ENCODE measurements at places on chromosomes 2 and 18. TPM values are rescaled to one million over a fixed set of nuclear protein-coding genes. Genes with fewer than 3 reads are reported as not detected.

GRCh38 chr2:100422320-100423055 is 5.0 kb upstream of the CHST10 start:
- no peak overlapping the region for H3K4me3 ChIP-seq
- peaks cover 7% of the 10 kb centered on the region for H3K4me1 ChIP-seq
- no peak overlapping the region for H3K27ac ChIP-seq
- H3K27me3 ChIP-seq: peaks cover 13% of the 10 kb centered on the region
- no peaks in the 10 kb centered on the region for H3K36me3 ChIP-seq

- no peak overlapping the region for H3K4me3 ChIP-seq
- H3K27ac ChIP-seq: no peak overlapping the region
- no peak for DNase-seq
- no peaks in the 10 kb centered on the region for H3K36me3 ChIP-seq
These were observed 23.7 kb downstream of the CCDC88A start for GRCh38 chr2:55395724-55396605.

- peak overlapping the region; percentile 93 for H3K4me3 ChIP-seq
- H3K4me1 ChIP-seq: peaks cover 17% of the 10 kb centered on the region
- peaks cover 19% of the 10 kb centered on the region for H3K36me3 ChIP-seq
- H3K27ac ChIP-seq: peak overlapping the region; percentile 99
- DNase-seq: no peak
These were observed 518 bp upstream of the NFU1 start for GRCh38 chr2:69437751-69438154.

- no peak for DNase-seq
- no peaks in the 10 kb centered on the region for H3K4me1 ChIP-seq
- no peak overlapping the region for H3K4me3 ChIP-seq
- no peak overlapping the region for H3K27ac ChIP-seq
- peaks cover 12% of the 10 kb centered on the region for H3K27me3 ChIP-seq
These were observed 48.4 kb upstream of the RMP24 start for GRCh38 chr18:35923939-35924684.

- no peak for DNase-seq
- no peak overlapping the region for H3K4me3 ChIP-seq
- H3K4me1 ChIP-seq: no peaks in the 10 kb centered on the region
These were observed 61.2 kb downstream of the RALBP1 start for GRCh38 chr18:9536354-9537152.

GRCh38 chr2:65227020-65227455 is 593 bp upstream of the ACTR2 start:
- H3K27ac ChIP-seq: peak overlapping the region; percentile 99
- H3K36me3 ChIP-seq: peaks cover 11% of the 10 kb centered on the region
- peaks cover 30% of the 10 kb centered on the region for H3K4me1 ChIP-seq
- peak overlapping the region; percentile 97 for H3K4me3 ChIP-seq

DNA sequence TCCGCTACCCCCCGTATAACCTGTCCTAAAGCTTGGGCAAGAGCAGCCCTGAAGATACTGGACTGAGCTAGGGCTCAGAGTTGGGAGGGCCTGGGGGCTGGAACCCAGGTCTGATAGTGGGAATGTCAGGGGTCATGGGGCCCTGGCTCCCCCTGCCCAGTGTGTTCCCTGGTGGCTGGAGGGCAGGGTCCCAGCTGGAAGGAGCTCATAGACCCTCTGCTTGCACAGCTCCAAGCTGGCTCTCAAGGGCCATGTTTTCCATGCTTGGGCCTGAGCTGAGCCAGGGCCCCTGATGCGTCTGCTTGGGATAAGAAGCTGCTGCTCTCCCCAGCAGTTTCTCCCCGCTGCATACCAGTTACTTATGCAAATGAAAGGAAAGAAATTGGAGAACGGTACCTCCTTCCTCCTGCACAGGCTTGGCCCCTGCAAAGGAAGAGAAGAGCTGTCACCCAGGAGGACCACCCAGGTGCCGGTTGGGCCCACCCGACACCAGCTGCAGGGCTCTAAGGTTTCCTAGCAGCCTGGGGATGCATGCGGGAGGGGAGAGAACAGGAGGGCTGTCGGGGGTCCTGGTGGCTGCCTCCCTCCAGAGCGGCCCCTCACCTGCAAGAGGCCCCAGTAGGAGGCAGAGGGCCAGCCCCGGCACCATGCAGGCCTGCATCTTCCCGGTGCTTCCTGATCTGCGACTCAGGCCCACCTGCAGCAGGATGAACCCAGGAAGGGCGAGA is 628 bp downstream of the OTOS start:
- no peak overlapping the region for H3K4me3 ChIP-seq
- H3K27ac ChIP-seq: no peak overlapping the region
- H3K27me3 ChIP-seq: peaks cover 9% of the 10 kb centered on the region
- no peaks in the 10 kb centered on the region for H3K36me3 ChIP-seq
- DNase-seq: no peak

DNA sequence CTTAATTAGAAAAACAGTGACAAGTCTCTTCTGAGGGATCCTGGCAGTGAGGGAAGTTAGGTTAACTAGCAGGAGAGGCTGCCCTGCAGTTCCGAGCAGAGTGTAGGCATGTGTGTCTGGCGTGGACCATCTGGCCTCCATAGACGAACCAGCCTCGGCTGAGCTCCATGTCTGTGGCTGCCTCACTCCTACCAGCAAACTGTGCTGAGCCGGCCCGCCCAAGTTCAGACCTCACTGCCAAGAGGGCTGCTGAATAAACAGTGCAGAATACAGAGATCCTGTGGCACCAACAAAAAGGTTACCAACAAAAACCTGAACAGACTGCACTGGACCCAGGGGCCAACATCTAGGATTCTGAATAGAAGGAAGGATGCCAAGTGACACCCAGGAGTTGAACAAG is 27.3 kb downstream of the INO80C start:
- H3K4me3 ChIP-seq: no peak overlapping the region
- no peak for DNase-seq
- H3K27ac ChIP-seq: no peak overlapping the region
- peaks cover 19% of the 10 kb centered on the region for H3K36me3 ChIP-seq

- no peaks in the 10 kb centered on the region for H3K36me3 ChIP-seq
- H3K4me1 ChIP-seq: no peaks in the 10 kb centered on the region
- H3K4me3 ChIP-seq: no peak overlapping the region
- H3K27ac ChIP-seq: no peak overlapping the region
- no peaks in the 10 kb centered on the region for H3K27me3 ChIP-seq
These were observed 181.2 kb upstream of the FSHR start for GRCh38 chr2:49335546-49335945.

DNA sequence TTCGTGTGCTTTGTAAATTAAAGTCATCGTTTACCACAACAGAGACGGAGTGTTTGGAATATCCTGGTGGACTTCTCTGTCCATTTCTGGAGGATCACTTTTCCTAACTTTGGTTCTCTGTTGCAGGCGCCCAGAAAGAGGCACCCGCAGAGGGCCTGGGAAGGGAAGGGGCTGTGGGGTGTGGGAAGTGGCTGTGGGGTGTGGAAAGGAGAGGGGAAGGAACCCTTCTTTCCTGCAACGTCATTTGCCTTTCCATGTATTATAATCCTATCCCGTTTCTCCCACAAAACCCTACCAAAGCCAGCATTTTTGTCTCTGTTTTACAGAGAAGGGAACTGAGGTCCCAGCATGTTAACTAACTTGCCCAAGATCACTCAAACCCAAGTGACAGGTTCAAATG is 210.0 kb downstream of the KLHL29 start:
- H3K4me1 ChIP-seq: no peaks in the 10 kb centered on the region
- H3K4me3 ChIP-seq: no peak overlapping the region
- H3K27ac ChIP-seq: no peak overlapping the region
- H3K36me3 ChIP-seq: no peaks in the 10 kb centered on the region
- no peaks in the 10 kb centered on the region for H3K27me3 ChIP-seq

DNA sequence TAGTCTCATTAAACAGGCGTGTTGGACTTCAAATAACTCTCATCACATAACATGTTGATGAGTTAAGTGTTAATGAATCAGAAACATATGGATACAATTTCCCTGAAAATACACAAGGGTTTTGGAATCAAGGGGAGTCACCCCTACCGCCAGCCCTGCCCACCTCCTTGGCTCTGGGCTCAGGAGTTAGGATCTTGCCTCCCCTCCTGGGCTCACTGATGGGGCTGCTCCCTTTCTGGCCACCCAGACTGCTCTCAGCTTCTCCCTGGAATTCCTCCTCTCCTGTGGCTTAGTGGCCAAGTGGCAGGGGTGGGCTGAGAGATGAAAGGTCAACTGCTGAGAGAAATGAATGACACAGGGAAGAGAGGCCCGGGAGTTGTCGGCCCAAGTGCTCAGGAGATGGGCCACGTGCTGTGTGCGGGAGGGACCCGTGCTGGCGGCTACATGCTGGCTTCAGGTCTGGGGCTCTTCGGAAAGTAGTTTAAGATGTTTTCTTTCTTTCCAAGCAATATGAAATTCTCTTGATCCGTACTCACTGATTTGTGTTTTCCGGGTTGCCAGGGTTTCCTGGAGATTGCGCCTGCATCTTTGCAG is 55.8 kb upstream of the TNP1 start:
- no peaks in the 10 kb centered on the region for H3K4me1 ChIP-seq
- no peaks in the 10 kb centered on the region for H3K36me3 ChIP-seq
- no peak overlapping the region for H3K4me3 ChIP-seq
- peaks cover 2% of the 10 kb centered on the region for H3K27me3 ChIP-seq
- no peak for DNase-seq

- H3K27me3 ChIP-seq: no peaks in the 10 kb centered on the region
- H3K4me1 ChIP-seq: peaks cover 18% of the 10 kb centered on the region
- no peak for DNase-seq
- peaks cover 13% of the 10 kb centered on the region for H3K36me3 ChIP-seq
- peak overlapping the region; percentile 73 for H3K27ac ChIP-seq
These were observed 107.1 kb downstream of the PLB1 start for GRCh38 chr2:28602751-28603639.

DNA sequence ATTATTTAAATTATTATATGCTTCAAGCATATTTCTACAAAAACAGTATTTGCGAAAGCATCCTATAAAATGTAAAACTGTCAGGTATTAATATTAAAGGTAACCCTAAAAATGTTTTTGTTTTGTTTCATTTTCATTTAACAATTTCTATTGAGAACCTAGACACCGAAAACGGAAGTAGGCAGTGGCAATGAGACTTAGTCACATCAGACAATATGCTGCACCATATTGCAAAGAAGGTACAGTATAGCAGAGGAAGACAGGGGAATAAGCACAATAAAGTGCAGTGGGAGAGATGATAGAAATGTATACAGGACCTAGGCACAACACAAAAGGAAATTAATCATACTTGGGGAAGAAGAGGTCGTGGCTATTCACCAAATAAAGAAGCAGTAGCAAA is 12.2 kb downstream of the SCN1A start:
- H3K36me3 ChIP-seq: no peaks in the 10 kb centered on the region
- no peak overlapping the region for H3K27ac ChIP-seq
- H3K27me3 ChIP-seq: no peaks in the 10 kb centered on the region
- no peak for DNase-seq
- no peak overlapping the region for H3K4me3 ChIP-seq
- H3K4me1 ChIP-seq: no peaks in the 10 kb centered on the region

DNA sequence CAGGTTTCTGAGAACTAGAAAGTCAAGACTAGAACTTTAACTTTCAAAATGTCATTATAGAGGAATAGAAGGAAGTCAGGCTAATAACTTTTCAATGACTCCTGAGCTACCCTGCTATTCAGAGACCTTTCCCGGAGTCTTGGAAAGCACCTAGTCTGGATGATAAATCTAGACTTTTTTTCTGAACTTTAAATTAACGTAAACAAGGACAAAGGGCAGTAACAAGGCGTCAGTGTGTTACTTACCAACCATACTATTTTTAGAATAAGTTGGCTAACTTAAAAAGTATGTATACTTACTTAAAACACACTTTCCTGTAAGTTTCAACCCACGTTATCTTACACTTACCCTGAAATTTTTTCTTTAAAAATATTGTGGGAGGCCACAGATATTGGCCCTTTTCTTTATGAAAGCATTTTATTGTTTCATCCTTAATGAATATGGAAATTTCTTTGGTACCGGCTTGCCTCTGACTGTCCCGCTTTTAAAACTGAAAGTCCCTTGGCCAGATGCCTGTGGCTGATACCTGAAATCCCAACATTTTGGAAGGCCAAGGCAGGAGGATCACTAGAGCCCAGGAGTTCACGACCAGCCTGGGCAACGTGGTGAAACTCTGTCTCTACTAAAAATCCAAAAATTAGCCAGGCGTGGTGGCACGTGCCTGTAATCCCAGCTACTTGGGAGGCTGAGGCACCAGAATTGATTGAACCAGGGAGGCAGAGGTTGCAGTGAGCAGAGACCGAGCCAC is 9.7 kb downstream of the PMAIP1 start:
- peak overlapping the region; percentile 31 for H3K27ac ChIP-seq
- H3K4me1 ChIP-seq: peaks cover 58% of the 10 kb centered on the region
- no peaks in the 10 kb centered on the region for H3K27me3 ChIP-seq

- H3K36me3 ChIP-seq: no peaks in the 10 kb centered on the region
- no peak overlapping the region for H3K27ac ChIP-seq
- no peak for DNase-seq
- peaks cover 5% of the 10 kb centered on the region for H3K27me3 ChIP-seq
- H3K4me1 ChIP-seq: peaks cover 22% of the 10 kb centered on the region
These were observed 106.9 kb downstream of the SP3 start for GRCh38 chr2:173858291-173858731.

- no peaks in the 10 kb centered on the region for H3K27me3 ChIP-seq
- no peak overlapping the region for H3K27ac ChIP-seq
- DNase-seq: no peak
- H3K4me1 ChIP-seq: no peaks in the 10 kb centered on the region
- H3K4me3 ChIP-seq: no peak overlapping the region
These were observed 34.8 kb upstream of the MYO3B start for GRCh38 chr2:170143045-170143717.

- no peaks in the 10 kb centered on the region for H3K4me1 ChIP-seq
- no peak overlapping the region for H3K4me3 ChIP-seq
These were observed 12.8 kb upstream of the FSHR start for GRCh38 chr2:49167131-49167530.

DNA sequence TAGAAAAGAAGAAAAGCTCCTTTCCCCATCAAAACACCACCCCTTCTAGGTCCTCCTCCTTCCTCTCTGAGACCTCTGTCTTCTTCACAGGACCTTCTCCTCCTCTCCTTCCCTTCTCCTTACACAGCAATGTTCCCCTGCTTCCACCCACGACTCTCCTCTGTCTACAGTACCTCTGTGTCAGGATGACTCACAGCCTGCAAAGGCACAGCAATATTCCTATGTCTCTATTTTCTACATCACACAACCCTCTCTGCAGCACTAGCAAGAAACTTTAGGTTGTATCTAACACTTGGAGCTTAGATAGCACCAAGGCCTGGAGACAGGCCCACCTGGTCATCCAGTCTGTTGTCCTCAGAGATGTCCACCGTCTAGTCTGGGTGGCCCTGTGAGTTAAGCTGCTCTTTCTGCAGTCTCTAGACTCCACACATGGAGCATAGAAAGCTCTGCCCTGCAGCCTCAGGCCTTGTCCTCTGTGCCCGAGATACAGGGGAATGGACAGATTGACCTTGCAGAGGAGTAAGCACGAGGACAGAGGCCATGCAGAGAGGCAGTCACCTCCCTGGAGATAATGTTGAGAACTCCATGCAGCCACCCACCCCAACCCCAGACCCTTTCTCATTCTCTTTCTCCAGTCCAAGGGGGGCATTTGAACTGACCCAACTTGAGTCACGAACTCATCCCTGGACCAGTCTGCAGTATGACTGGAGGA is 212.0 kb downstream of the TNS1 start:
- H3K27me3 ChIP-seq: no peaks in the 10 kb centered on the region
- no peaks in the 10 kb centered on the region for H3K36me3 ChIP-seq
- DNase-seq: no peak
- peak overlapping the region; percentile 38 for H3K27ac ChIP-seq

- DNase-seq: no peak
- no peak overlapping the region for H3K27ac ChIP-seq
- no peak overlapping the region for H3K4me3 ChIP-seq
- H3K27me3 ChIP-seq: no peaks in the 10 kb centered on the region
- no peaks in the 10 kb centered on the region for H3K36me3 ChIP-seq
These were observed 292.6 kb downstream of the SETBP1 start for GRCh38 chr18:44973282-44973681.

IGFBP5 gene
- not detected for total RNA-seq

ATP6V1B1 gene
- total RNA-seq: not detected

MC4R gene
- not detected for total RNA-seq

OTX1 gene
- not detected for total RNA-seq

AGXT gene
- not detected for total RNA-seq

PREB gene
- 95.9 TPM for total RNA-seq

TMEM163 gene
- total RNA-seq: 0.21 TPM

HOXD13 gene
- not detected for total RNA-seq

AFF3 gene
- total RNA-seq: 1.7 TPM
